Omental fat pad (tissue), 4 donors: ENCODE measurements at places on chromosomes 5 and 9.

GRCh38 chr5:83507431-83507830, 35.9 kb downstream of the VCAN start:
- DNase-seq = no peak

DNA sequence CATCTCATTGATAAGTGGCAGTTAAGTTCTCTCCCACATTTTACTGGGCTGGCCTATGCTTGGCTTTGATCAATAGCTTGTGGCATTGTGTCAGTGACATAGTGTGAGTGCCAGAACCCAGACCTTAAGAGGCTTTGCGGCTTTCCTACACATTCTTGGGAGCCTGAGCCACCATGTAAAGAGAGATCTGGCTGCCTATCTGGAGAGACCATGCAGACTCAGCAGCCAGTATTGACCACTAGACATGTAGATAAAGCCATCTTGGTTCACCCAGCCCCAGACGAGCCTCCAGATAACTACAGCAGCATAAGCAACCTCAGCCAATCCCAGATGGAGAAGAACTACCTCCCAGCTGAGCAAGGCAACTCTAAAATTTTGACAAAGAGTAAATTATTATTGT, 28.6 kb downstream of the C9orf153 start:
- DNase-seq = no peak

- no peak for DNase-seq
These were observed 54.5 kb downstream of the GALNT12 start for GRCh38 chr9:98861781-98862504.

- DNase-seq = no peak
These were observed 34.8 kb downstream of the COL5A1 start for GRCh38 chr9:134676361-134676760.

DNA sequence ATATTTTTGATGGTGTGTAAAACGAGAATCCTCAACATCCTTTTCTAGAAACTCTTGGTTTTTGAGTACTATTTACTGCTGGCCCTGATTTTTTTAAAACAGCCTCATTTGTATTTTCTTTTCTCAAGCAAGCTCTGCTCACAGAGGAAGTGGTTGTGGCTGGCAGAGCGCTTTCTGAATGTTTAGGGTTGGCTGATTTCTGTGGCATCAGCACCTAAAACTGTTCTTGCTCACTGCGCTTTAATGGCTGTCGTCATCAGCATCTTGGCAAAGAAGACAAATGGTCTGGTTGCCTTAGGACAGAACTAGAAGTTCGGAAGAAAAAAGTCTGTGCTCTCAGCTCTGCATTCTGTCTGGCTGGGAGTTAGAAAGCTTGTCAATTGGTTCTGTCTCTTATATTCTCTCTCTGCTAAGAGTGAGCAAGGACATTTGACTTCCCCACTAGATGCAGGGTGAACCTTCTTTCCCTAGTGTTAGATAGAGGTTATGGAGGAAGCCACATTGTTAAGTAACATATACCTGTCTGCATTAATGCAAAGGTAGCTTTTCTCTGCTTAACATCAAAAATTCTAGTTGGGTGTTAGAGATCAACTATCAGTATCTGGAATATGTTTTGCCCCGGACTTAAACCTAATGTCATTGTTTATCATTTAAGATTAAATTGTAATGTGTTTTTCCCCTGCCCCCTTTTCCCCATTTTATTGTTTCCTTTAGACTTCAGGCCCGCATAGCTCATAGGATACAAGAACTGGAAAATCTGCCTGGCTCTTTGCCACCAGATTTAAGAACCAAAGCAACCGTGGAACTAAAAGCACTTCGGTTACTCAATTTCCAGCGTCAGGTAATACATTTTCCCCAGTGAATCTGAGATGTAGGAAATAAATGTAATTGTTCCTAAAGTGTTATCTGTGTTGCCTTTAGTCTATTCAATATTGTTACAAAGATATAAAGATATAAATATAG, 39.0 kb downstream of the SMARCA2 start:
- no peak for DNase-seq

- DNase-seq = peak; percentile 89
These were observed 186.8 kb upstream of the KLF9 start for GRCh38 chr9:70601000-70601951.

DNA sequence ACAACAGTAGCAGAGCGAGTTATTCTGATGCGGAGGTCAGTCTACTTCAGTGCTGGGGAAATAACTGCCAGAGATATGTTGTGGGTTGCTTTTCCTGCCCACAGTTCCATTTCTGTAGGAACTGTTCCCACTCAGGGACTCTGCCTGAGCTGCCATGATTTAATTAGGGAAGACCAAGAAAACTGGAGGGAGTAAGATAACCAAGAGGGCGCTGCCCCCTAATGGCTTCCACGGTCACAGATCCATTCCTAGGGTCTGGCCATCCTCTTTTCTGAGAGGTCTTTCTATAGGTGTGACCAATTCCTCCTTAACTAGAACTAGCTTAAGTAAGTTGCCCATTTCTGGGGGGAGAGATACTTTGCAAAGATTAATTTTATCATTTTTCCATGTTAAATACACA, 125.9 kb downstream of the APBA1 start:
- DNase-seq = no peak

- DNase-seq = no peak
These were observed 1.3 kb downstream of the BBLN start for GRCh38 chr9:128161215-128161902.

DNA sequence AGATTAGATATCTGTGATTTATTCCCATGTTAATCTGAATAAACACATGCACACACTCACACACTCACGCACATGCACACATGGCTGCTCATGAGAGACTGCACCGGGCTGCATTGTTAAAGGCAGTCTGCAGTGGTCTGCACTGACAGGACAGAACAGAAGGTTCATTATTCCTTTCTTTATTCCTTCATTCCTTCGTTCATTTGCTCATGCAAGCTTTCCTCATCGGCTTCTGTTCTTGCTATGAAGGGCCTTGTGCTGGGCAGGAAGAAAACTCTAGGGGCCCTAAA, 41.4 kb upstream of the FSTL4 start:
- DNase-seq = no peak

- DNase-seq = no peak
These were observed 351.9 kb upstream of the TNC start for GRCh38 chr9:115469841-115470240.

DNA sequence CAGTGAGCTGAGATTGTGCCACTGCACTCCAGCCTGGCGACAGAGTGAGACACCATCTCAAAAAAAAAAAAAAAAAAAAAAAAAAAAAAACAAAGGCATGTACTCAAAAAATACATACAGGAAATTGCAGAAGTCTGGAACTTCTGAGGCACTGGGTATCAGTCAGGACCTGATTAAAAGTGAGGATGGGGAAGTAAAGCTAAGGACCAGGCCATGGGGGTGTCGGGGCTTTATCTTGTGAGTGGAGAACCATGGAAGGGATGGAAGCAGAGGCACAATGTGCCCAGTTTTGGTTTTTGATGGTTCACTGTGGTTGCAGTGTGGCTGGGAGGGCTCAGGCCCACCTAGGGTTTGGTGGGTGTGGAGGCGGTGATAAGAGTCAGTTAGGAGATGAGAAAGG, 212.7 kb upstream of the PIK3R1 start:
- no peak for DNase-seq

- no peak for DNase-seq
These were observed 13.9 kb upstream of the ADGRD2 start for GRCh38 chr9:124436320-124436719.

DNA sequence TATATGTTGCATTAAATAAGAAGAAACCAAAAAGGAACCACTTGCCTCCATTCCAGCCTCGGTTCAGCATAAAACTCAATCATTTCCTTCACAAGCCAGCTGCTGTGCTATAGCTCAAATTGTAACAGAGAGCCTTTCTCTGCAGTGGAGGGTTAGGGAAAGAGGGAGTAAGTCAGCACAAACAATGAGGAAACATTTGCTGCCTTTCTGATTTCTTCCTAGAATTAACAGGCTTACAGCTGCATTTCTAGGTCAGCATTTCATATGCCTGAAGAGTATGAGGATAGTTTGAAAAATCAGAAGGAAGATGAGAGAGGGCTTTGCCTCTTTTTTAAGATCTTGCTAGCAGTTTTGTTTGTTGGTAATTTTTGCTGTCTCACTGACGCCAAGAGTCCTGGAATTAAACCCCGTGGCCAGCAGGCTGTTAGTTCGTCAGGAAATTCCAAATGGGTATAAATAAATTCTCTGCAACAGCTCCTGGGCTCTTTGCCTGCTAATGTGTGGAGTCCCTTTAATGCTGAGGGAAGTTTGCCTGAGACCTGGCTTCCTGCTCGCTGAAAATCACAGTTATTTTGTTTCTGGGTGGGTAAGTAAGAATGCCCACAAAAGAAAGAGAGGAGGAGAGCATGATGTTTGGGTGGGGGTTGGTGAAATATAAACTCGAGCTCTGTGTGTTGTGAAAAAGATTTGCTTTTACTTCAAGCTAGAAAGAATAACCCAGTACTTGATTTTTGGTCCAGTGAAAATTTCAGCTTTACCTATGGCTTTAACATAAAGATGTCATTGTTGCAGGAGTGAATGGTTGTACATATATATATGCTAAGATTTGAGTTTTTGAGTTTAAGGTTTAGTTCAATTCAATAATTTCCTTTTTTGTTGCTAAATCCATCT, 148.1 kb upstream of the DMRT1 start:
- no peak for DNase-seq

GRCh38 chr9:4967523-4967922, 17.5 kb upstream of the JAK2 start:
- no peak for DNase-seq

DNA sequence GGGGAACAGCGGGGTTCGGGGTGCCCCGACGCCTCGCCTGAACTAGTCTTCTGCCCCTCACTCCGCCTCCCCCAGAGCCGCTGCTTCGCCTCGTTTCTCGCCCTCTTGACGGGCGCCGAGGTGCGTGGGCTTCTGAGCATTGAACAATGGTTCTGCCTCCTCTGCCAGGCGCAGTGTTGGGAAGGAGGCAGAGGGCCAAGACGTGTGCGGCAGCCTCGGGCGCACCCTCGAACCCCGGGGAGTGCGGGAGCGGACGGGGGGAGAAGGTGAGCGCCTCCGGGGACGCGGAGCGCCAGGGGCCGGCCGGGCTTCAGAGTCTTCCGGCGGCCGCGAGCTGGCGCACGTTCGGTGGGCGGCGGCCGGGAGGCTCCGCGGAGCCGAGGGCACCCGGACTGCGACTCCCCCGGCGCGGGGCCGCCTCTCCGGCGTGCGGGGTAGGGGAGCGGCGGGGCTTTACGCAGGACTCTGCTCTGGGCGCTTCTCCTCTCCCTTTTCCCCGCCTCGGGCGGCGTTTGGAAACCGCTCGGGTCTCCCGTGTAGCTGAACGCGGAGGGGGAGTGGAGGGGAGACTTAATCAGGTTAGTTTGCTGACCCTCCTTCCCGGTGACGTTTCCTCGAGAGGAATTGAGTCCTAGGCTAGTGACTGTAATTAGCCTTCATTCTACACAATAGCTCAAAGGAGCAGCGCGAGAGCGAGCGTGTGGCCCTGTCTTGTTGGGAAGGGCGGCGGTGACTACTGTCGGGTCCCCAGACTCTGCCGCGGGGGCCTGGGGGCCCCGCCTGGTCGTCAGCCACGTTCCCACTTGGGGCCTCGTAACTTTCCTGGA, 1.1 kb downstream of the VLDLR start:
- DNase-seq = no peak

DNA sequence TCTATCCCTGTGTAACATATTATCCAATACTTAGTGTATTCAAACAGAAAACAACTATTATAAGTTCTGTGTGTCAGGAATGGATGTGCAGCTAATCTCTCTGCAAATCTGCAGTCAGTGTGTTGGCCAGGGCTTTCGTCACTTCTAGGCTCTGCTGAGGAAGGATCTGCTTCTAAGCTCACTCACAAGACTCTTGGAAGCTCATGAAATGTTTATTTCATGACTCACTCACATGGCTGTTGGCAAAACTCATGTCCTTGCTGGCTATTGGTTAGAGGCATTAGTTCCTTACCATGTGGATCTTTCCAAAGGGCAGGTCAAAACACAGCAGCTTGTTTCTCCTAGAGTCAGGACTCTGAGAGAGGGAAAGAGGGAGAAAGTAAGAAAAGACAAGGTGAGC, 367.4 kb upstream of the SMARCA2 start:
- no peak for DNase-seq

DNA sequence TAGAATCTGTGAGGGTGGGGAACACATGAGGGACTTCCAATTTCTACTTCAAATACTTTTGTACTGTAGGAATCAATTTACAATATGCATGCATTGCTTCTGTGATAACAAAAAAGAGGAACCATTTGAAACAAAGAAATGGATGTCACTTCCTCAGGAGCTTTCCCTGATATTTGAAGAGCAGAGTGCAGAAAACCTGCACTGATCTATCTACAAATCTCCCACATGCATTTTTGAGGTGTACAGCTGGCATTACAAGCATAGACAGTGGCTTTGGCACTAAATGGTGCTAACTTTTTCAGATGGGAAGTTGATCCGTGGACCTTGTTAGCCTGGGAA, 27.7 kb downstream of the YIPF5 start:
- DNase-seq = no peak

- DNase-seq = no peak
These were observed 165.1 kb upstream of the S1PR3 start for GRCh38 chr9:88826181-88826580.

GRCh38 chr5:147918899-147919298, 12.6 kb upstream of the C5orf46 start:
- no peak for DNase-seq

DNA sequence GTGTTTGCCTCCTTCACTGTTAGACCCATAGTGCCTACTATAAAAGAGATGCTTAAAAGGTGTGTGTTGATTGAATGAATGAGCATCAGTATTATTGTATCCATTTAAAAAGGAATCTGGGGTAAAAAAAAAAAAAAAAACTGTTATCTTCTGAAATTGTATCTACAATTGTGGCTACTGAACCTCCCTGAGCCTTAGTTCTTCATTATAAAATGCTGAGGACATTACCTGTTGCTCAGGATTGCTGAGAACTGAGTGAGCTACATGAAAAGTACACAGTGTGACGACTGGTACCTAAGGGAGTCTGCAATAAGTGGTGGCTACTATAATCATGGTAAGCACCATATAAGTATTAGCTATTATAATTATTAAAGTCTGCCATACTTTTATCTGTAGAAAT, 270.7 kb downstream of the NR3C1 start:
- DNase-seq = no peak

- no peak for DNase-seq
These were observed 217.1 kb downstream of the TSSK1B start for GRCh38 chr5:113217619-113218184.

DNA sequence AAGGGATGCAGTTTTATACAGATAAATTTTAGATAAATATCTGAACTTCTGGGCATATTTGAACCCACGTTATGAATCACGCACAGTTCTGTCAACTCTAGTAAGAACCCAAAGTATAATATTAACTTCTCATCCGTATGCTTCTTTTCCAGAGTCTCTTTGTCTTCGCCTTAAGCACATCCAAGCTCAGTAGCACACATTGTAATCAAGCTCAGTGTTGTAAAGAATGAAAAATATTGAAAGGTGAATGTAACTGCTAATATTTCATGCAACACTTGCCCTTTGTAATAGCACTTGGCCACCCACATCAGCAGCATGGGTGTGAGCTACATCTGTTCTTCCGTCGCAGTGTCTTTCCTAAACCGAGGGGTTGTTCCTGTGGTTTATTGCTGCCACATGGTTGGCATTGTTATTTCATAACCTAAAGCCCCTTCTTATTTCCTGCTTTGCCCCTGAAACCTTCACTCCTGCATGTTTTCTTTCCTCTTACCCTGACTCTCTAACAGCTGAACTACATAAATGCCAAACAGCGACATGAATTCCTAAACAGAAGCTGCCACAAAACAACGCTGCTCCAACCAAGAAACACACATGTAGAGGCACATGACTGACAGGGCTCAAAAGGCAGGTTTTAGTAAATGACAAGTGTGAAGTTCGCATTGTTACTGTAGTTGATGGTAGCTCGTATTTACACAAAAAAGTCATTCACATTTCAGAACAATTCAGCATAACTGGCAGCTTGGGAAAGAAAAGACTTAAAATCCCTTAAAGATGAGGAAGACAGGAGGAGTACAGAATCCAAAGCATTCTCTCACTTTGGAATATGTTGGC, 190.1 kb upstream of the MEF2C start:
- DNase-seq = no peak
